ENCODE measurements at places on chromosomes 3 and 15.
A peak's percentile ranks its signal among the peaks of the same experiment; 100 is the strongest.

- H3K36me3 ChIP-seq: no peaks in the 10 kb centered on the region
- no peak overlapping the region for H3K27ac ChIP-seq
- no peak overlapping the region for H3K4me3 ChIP-seq
- DNase-seq: no peak
Observed at GRCh38 chr15:38668898-38669391, 104.3 kb upstream of the RASGRP1 start.

GRCh38 chr3:186569779-186570095 lies 783 bp upstream of the DNAJB11 start:
- peaks cover 4% of the 10 kb centered on the region for H3K36me3 ChIP-seq
- H3K27me3 ChIP-seq: no peaks in the 10 kb centered on the region
- DNase-seq: no peak
- peak overlapping the region; percentile 90 for H3K4me3 ChIP-seq
- H3K27ac ChIP-seq: peak overlapping the region; percentile 56
- no peaks in the 10 kb centered on the region for H3K4me1 ChIP-seq

DNA sequence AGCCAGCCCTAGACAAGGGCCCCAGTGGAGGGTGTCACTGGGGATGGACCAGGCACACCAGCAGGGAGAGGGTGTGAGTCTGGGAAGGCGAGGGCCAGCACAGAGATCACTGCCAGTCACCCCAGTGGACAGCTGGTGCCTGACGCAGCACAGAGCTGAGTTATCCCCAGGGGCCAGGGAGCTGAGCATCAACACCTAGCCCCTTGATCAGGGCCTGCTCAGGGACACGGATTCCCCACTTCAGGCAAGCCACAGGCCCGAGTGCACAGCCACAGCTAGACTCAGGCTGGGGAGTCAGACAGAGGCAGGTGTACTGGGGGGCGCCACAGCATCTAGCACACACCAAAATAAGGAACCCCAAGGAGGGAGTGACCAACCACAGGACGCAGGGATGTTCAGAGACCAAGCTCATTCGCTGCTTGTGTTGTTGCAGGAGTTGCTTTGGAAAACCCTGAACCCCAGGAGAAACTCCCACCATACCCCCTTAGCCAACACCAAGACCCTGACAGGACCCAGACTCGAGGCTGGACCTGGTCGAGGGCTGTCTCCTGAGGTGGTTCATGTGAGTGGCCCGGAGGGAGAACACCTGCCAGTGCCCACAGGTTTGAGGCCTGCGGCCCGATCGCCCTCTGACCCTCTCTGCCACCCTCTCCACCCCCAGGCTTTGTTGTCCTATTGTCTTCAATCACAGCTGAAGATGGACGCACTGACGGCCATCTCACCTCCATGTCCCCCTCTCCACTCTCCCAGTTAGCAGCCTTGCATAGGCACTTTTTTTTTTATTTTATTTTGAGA lies 146.8 kb downstream of the TPRA1 start:
- H3K4me3 ChIP-seq: no peak overlapping the region
- no peaks in the 10 kb centered on the region for H3K27me3 ChIP-seq
- no peaks in the 10 kb centered on the region for H3K4me1 ChIP-seq
- no peak overlapping the region for H3K27ac ChIP-seq

GRCh38 chr3:75886971-75887526 lies 101.7 kb upstream of the ZNF717 start:
- no peaks in the 10 kb centered on the region for H3K4me1 ChIP-seq
- DNase-seq: no peak
- no peaks in the 10 kb centered on the region for H3K36me3 ChIP-seq
- no peak overlapping the region for H3K27ac ChIP-seq
- no peaks in the 10 kb centered on the region for H3K27me3 ChIP-seq
- no peak overlapping the region for H3K4me3 ChIP-seq

- DNase-seq: no peak
- peaks cover 19% of the 10 kb centered on the region for H3K4me1 ChIP-seq
- no peaks in the 10 kb centered on the region for H3K36me3 ChIP-seq
- no peaks in the 10 kb centered on the region for H3K27me3 ChIP-seq
- H3K4me3 ChIP-seq: peak overlapping the region; percentile 60
Observed at GRCh38 chr3:133572158-133573053, 1.1 kb upstream of the CDV3 start.

GRCh38 chr3:20511863-20512505 lies 326.0 kb upstream of the SGO1 start:
- no peak for DNase-seq
- no peaks in the 10 kb centered on the region for H3K27me3 ChIP-seq
- no peak overlapping the region for H3K27ac ChIP-seq
- H3K36me3 ChIP-seq: no peaks in the 10 kb centered on the region
- H3K4me1 ChIP-seq: no peaks in the 10 kb centered on the region

DNA sequence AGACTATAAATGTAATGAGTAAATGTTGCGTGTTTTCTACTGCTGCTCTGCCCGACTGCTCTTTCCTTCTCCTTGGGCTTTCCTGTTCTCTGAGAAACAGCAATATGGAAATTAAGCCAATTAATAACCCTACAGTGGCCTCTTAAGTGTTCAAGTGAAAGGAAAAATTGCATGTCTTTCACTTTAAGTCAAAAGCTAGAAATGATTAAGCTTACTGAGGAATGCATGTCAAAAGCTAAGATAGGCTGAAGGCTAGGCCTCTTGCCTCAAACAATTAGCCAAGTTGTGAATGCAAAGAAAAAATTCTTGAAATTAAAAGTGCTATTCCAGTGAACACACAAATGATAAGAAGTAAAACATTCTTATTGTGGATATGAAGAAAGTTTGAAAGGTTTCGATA lies 55.0 kb downstream of the ATP2C1 start:
- no peak overlapping the region for H3K27ac ChIP-seq
- H3K27me3 ChIP-seq: no peaks in the 10 kb centered on the region
- H3K4me3 ChIP-seq: no peak overlapping the region
- H3K36me3 ChIP-seq: peaks cover 5% of the 10 kb centered on the region
- no peaks in the 10 kb centered on the region for H3K4me1 ChIP-seq
- no peak for DNase-seq

- DNase-seq: no peak
- H3K36me3 ChIP-seq: no peaks in the 10 kb centered on the region
- H3K27me3 ChIP-seq: no peaks in the 10 kb centered on the region
- H3K4me3 ChIP-seq: no peak overlapping the region
Observed at GRCh38 chr3:104735691-104736090, 631.0 kb upstream of the ALCAM start.

GRCh38 chr3:37458162-37459120 lies 284.1 kb upstream of the LRRFIP2 start:
- H3K27ac ChIP-seq: no peak overlapping the region
- DNase-seq: peak; percentile 56
- H3K27me3 ChIP-seq: no peaks in the 10 kb centered on the region
- H3K36me3 ChIP-seq: no peaks in the 10 kb centered on the region

DNA sequence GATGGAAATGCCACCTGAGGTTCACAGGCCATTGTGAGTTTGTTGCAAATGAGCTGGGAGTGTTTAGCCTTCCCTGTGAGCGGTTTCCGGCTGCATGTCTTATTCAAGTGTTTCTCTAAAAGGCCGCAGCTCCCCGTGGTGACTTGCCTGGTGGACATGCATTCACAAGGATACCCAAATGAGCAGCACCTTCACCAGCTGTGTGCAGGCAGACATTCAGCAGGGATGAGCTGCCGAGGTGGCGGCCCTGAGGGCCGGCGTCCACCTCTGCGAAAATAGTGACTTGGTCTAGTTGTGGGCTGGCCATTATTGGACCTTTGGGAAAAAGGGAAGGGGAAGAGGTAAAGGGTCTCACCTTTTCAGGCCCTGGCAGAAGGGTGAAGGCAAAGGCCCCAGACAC lies 23.4 kb downstream of the SPSB4 start:
- no peaks in the 10 kb centered on the region for H3K27me3 ChIP-seq
- H3K36me3 ChIP-seq: no peaks in the 10 kb centered on the region
- peaks cover 2% of the 10 kb centered on the region for H3K4me1 ChIP-seq
- DNase-seq: peak; percentile 38

DNA sequence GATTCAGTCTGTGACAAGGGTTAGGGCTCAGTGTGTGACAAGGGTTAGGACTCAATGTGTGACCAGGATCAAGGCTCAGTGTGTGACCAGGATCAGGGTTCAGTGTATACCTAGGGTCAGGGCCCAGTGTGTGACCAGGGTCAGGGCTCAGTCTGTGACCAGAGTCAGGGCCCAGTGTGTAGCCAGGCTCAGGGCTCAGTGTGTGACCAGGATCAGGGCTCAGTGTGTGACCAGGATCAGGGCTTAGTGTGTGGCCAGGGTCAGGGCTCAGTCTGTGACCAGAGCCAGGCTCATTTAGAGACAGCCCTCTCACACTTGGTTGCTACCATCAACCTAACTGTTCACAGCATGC lies 24.2 kb downstream of the LOXL1 start:
- peaks cover 7% of the 10 kb centered on the region for H3K36me3 ChIP-seq
- H3K27me3 ChIP-seq: no peaks in the 10 kb centered on the region
- H3K4me1 ChIP-seq: peaks cover 11% of the 10 kb centered on the region
- peak overlapping the region; percentile 68 for H3K27ac ChIP-seq

DNA sequence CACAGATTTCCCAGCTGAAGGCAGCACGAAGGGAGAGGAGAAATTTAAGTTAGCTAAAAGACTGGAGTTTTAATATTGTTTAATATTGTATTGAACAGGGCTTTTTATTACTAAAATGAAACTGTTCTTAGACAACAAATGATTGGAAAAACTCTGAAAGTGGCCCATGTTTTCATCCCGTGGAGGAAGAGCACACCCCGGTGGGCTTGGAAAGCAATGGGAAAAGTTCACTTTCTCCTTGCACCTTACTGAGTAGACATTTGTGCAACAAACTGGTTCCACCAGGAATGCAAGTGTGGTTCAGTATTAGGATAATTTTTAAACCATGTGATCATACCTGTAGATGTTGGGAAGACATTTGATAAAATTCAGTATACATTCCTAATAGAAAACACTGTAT lies 8.2 kb upstream of the ESYT3 start:
- H3K36me3 ChIP-seq: no peaks in the 10 kb centered on the region
- no peak for DNase-seq
- H3K4me3 ChIP-seq: no peak overlapping the region
- H3K27ac ChIP-seq: no peak overlapping the region
- H3K4me1 ChIP-seq: no peaks in the 10 kb centered on the region

- no peak for DNase-seq
- no peak overlapping the region for H3K27ac ChIP-seq
- H3K27me3 ChIP-seq: no peaks in the 10 kb centered on the region
- H3K36me3 ChIP-seq: no peaks in the 10 kb centered on the region
Observed at GRCh38 chr15:96474231-96474664, 143.7 kb downstream of the NR2F2 start.

GRCh38 chr15:84736375-84736774 lies 12.0 kb upstream of the ZNF592 start:
- peaks cover 2% of the 10 kb centered on the region for H3K4me1 ChIP-seq
- no peak overlapping the region for H3K4me3 ChIP-seq
- H3K27me3 ChIP-seq: no peaks in the 10 kb centered on the region
- no peak for DNase-seq

- H3K4me1 ChIP-seq: peaks cover 63% of the 10 kb centered on the region
- H3K4me3 ChIP-seq: no peak overlapping the region
- no peak for DNase-seq
- peak overlapping the region; percentile 85 for H3K27ac ChIP-seq
- H3K36me3 ChIP-seq: no peaks in the 10 kb centered on the region
- no peaks in the 10 kb centered on the region for H3K27me3 ChIP-seq
Observed at GRCh38 chr3:14434498-14435151, 32.2 kb downstream of the SLC6A6 start.

DNA sequence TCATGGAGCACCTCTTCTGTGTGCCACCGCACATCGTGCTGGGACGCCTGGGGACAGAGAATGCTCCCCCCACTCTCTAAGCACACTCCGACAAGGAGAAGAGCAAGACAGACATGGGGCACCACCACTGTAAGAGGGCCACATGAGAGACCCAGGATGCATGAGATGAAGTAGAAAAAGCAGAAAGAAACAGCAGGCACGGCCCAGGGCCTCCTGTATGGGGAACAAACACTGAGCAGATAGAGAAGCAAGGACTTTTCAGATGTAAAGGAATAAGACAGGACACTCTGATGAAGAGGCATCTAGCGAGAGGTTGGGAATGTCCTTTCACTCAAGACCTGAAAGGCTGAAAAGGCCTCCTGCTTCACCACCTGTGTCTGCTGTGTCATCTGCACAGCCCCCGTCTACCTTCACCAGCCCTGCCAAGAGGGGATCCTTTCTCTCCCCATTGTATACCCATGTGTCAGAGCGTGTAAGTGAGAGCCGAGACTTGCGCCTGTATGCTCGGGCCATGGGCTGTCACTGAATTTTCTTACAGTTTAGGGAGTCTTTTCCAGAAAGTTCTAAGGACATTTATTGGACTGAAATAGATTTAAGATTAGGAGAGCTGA lies 125.6 kb downstream of the LRRK1 start:
- H3K27ac ChIP-seq: peak overlapping the region; percentile 13
- DNase-seq: no peak

- no peaks in the 10 kb centered on the region for H3K4me1 ChIP-seq
- H3K27me3 ChIP-seq: no peaks in the 10 kb centered on the region
- H3K4me3 ChIP-seq: no peak overlapping the region
- H3K27ac ChIP-seq: no peak overlapping the region
Observed at GRCh38 chr15:48062148-48062872, 58.5 kb upstream of the SLC24A5 start.

DNA sequence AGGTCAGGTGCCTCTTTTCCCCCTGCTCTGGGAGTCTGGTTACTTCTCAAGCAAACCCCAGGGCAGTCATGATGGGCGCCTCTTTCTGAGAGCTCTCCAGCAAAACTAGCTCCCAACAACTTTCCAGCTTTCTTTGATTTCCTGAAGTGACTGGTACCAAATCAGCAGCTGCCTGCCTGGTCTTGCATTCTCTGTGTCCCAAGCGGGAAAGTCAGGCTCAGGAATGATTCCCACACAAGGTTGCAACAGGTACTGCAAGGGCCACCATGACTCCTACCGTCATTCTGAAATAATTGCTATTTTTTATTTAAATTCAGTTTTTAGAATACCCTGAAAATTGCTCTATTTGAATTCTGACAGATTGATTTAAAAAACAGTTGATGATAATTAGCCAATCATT lies 658.7 kb downstream of the SQOR start:
- H3K36me3 ChIP-seq: no peaks in the 10 kb centered on the region
- DNase-seq: no peak
- H3K4me3 ChIP-seq: no peak overlapping the region

DNA sequence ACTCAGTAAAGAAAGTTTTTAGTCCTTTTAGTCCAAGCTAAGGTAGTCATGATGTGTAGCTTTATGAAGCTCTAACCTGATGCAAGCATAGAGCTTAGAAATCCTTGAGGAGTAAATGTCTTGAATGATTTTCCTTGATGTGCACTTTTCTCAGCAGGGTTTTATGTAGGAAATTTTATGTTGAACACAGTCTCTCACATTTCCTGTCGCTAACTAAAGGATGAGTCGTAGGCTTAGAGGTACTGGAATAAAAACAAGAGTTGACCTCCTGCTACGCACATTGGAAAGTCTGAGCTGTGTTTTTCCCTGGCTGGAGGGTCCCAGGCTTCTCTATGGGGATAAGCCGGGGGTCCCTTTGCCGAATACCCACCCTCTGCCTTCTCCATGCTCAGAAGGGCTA lies 34.7 kb upstream of the ZPLD1 start:
- H3K4me3 ChIP-seq: no peak overlapping the region
- DNase-seq: no peak
